ENCODE measurements at places on chromosomes 6 and 20.

- peak; percentile 54 for DNase-seq
Measured at GRCh38 chr6:117907601-117908245, 659 bp downstream of the SLC35F1 start.

DNA sequence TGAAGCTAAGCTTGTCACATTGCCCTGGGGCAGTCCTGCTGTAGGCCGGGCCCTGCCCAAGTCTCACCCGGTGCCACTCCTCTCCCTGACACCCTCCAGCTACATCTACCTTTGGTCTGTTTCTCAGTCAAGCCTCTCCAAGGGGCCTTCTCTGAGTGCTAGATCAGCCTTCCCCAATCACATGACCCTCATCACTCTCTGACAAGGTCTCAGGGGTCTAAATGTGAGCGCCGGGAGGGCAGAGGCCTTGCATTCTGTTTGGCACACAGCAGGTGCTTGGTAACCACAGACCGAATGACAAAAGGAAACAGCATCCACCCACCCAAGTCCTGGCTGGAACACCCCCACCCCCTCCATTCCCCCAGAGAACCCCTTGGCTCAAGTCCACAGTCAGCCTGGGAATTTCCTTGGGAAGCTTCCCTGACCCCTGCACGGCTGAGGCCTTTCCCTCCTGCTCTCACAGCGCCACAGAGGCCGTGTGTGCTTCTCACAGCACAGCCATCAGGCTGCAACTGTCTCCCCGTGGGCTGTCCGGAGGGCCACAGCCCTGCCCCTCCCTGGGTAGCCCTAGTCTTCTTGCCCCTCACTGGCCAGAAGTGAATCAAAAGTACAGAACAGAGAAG lies 32.9 kb downstream of the PKIG start:
- no peak for DNase-seq

GRCh38 chr6:95417856-95418255 lies 159.5 kb upstream of the MANEA start:
- DNase-seq, result peak; percentile 25

DNA sequence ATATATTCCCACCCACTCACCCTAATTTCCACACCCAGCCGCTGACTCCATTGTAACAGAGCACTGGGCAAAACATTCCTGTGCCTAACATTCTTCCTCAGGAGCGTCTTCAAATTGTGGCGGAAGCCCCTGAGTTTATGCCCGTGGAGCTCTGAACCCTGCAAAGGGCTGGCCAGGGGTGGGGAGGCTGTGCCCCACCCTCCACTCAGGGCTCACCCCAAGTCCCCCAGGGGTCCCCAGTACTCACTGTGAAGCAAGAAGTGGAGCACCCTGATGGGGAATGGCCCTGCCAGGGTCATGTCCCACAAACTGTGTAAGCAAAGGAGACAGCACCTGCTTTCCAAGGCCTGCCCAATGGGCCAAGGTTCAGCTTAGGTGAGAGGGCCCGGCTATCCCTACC lies 303.2 kb downstream of the PREX1 start:
- DNase-seq, result no peak
